ENCODE measurements at places on chromosomes 2 and 18.

DNA sequence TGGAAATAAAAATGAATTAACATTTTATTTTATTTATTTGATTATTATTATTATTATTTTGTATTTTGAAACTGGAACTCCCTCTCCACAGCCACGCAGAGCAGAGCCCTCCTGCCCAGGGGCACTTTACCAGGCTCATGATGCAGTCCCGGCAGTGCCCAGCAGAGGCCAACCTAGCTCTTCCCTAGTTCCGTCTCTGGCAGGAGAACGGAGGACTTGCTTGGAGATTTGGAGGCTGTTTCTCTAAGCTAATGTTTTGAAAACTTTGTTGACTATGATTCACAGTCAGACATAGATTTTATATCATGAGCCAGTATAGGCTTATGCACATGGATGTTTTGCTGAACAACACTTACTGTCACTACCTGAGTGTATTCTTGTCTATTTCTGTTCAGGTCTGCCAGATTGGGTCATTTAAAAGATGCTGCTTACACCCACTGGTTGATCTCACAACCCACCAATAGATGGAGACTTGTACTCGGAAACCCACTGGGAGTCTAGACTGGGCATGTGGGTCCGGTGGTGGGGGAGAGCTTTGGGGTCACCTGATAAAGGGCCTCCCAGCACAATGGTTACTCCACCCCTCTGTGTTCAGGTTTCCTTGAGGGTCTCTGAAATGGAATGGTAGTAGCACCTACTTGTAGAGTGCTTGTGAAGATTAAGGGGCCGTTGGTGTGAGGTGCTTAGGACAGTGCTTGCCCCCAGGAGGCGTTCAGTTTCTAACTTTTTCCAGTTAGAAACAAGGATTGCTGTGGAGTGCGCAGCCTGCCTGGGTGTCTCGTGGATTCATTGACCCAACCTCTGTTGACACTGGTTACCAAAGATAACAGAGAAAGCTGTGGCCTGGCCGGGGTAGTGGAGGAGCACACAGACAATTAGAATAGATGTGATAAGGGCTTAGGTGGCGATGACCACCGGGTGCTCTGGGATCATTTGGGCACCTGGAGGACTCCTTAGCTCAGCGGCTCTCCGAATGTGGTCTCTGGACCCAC lies 177.3 kb downstream of the HAUS1 start:
- DNase-seq = peak; percentile 13

- no peak for DNase-seq
These were observed 305.9 kb upstream of the TMEFF2 start for GRCh38 chr2:192500550-192501200.

GRCh38 chr2:63843791-63844190 lies 2.1 kb downstream of the UGP2 start:
- no peak for DNase-seq

DNA sequence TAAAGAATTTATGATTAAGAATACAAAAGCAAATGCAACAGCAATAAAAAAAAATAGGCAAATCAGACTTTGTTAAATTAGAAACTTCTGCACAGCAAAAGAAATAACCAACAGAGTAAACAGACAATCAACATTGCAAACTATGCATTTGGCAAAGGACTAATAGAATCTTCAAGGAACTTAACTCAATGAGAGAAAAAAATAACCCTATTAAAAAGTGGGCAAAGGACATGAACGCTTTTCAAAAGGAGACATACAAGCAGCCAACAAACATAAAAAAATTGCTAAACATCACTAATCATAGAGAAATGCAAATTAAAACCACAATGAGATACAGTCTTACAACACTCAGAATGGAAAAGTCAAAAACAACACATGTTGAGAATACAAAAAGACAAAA lies 166.0 kb upstream of the DSEL start:
- DNase-seq = no peak

GRCh38 chr2:11896386-11896785 lies 150.0 kb downstream of the LPIN1 start:
- no peak for DNase-seq

DNA sequence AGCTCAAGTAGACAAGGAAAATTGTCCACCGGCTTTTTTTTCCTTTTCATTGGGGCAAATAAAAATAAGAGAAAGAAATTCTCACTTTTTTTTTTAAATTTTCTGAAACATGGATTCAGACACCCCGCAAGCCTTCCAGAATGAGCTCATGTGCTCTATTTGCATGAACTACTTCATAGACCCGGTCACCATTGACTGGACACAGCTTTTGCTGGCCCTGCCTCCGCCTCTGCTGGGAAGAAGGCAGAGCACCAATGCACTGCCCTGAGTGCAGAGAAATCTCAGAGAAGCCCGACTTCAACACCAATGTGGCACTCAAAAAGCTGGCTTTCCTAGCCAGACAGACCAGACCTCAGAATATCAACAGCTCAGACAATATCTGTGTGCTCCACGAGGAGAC lies 30.2 kb upstream of the TRIM43B start:
- no peak for DNase-seq

DNA sequence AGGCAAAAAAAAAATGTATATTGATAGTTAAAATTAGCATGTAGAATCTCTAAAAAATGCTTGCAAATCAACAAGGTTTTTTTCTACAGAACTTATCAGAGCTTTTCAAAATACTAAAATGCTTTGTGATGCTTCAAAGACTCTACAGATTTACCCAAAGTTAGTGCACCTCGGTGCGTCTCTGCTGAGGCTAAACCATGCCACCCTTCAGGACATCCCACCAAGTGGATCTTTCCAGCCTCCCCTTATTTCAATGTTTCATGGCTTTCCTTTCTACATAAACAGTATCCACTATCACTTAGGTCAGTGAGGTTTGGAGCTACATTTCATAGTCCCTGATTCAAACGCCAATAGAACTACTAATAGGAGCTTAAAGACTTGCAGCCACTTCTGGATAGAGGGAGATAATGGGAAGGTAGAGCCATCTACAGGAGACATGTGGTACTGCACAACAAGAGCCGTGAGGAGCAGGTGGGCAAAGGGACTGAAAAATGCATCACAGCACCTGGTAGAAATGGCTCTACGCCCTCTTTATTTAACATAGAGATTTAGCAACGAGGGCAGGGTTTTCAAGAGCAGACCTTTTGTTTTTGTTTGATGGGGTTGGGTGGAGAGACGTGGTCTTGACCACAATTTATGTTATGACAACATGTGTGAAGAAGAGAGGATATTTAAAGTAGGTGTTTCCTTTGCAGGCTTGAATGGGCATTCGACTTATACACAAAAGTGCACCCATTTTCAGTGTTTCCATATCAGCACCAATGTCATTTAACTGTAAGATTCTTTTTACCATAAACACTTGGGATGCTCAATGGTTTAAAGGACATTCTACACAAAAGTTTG lies 56.1 kb upstream of the SLC35G4 start:
- DNase-seq = no peak

- peak; percentile 20 for DNase-seq
These were observed 163.5 kb upstream of the CXCR4 start for GRCh38 chr2:136281281-136282114.

DNA sequence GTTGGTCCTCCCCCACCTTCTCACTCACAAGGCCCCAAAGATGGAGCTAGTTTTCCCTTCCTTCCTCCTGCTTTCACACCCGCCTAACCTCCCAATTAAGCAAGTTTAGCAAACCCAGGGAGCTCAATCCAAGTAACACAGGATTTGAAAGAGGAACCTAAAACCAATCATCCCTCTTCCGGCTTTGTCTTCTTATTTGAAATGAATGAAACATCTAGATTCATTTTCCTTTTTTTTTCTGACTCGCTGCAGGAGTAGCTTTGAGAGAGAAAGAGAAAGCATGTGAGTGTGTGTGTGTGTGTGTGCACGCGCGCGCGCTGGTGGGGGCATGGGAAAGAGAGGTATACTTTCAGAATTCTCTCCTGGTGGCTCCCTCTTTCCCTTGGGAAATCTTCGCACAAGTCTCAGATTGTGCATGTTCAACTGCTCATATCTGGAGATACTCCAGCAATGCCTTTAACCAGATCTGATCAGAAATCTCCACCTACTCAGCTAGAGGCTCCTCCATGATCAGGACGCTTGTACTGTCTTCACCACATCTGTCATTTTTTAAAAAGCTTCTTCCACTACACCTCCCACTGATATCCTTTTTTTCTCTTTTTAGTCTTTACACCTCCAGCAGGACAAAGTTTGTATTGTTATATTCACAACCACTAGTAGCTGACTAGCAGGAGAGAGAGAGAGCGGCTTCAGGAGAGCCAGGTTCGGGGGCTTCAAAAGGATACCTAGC lies 1.7 kb downstream of the SLC8A1 start:
- no peak for DNase-seq

DNA sequence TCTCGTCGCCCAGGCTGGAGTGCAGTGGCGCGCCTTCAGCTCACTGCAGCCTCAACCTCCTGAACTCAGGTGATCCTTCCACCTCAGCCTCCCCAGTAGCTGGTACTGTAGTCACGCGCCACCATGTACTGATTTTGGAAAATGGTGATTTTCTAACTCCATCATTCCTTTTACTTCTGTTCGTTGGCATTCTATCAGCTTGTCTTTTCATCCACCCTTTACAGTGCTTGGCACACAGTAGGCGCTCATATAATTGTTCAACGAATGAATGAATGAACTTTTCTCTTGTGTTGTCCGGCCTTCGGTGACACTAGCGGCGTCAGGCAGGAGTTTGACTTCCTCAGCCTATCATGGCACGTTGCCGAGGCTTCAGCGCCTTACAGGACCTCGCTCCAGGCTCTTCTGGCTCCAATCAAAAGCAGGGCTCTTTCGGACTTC lies 373 bp upstream of the MTHFD2 start:
- DNase-seq = no peak

- no peak for DNase-seq
These were observed 7.3 kb downstream of the IER3IP1 start for GRCh38 chr18:47168913-47169312.

- no peak for DNase-seq
These were observed 59.7 kb downstream of the RHBDD1 start for GRCh38 chr2:226895579-226895978.

DNA sequence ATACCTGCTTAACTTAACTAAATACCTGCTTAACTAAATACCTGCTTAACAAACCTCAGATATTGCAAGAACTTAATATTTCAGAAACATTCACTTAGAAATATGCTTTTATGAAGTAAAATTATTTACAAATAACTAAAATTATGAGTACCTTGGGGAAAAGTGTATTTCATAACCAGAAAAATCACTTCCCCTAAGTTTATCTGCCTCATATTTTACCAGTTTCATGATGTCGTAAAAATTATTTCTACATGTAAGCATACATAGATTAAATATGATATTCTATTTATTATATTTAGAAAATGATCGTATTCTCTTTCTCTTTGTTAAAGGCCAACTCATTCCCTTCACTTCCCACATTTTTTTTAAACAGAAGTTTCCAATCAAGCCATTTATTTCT lies 41.5 kb upstream of the DSC1 start:
- no peak for DNase-seq

DNA sequence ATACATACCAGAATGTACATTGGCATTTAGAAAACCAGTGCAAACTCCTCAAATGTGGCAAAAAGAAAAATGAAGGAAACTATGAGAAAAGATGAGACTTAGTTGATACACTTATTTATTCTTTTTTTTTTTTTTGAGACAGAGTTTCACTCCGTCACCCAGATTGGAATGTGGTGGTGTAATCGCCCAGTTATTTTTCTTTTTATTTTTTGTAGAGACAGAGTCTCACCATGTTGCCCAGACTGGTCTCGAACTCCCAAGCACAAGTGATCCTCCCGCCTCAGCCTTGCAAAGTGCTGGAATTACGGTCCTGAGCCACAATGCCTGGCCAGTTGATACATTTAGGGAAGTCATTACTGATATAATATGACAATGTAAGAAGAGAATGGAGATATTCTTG lies 274.2 kb upstream of the LRATD1 start:
- DNase-seq = no peak

GRCh38 chr2:231250146-231250545 lies 51.7 kb downstream of the ARMC9 start:
- DNase-seq = no peak

DNA sequence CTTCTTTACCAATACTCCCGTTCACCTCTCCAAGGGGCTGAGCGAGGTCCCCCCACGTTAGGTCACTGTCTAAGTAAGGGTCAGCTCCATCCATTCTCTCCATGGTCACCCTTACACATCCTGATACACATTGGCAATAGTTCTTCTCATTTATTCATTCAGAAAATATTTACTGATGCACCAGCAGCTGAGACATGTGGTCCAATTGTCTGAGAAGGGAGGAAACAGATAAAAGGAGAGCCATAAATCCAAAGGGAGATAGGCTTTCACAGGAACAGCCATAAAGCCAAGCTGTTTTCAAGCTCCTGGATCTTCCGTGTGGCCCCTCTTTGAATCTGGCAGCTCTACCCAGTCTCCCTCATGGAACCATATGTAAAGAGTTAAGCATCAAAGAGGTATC lies 121.2 kb downstream of the TXNL1 start:
- no peak for DNase-seq

DNA sequence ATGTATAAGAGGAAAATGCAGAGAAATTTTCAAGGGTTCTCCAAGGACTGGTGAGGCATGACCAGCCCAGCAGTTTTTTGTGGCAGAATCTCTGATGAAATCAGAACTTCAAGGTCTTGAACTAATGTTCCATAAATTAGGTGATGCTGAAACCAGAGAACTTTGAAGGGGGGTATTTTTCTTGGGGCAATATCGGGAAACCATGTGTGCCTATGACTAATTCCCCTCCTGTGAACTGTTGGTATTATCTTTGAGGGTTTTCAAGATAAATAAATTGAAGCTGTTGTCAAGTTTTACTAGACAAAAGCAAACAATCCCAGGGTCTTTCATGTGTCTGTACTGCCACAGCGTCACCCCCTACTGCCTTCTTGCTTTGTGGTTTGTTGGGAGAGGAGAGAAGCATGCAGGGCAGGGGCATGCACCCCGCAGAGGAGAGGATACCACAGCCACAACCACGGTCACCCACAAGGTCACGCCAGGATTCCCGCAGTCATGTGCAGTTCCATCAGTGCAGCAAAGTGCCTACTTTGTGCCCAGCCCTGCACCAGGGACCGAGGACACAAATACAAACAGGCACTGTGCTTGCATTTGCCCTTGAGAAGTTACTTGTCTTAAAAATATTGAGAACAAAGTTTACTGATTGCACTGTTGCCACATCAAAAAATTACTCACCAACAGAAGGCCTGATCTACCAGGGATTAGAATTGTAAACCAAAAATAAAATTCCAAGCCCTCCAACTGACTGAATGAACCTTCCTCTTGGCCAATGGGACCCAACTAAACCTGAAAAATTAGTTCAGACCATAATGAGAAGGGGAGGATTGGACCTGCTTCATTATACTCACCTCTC lies 413.3 kb upstream of the TRIB2 start:
- no peak for DNase-seq

GRCh38 chr2:232971744-232972143 lies 41.3 kb downstream of the NGEF start:
- DNase-seq = no peak

DNA sequence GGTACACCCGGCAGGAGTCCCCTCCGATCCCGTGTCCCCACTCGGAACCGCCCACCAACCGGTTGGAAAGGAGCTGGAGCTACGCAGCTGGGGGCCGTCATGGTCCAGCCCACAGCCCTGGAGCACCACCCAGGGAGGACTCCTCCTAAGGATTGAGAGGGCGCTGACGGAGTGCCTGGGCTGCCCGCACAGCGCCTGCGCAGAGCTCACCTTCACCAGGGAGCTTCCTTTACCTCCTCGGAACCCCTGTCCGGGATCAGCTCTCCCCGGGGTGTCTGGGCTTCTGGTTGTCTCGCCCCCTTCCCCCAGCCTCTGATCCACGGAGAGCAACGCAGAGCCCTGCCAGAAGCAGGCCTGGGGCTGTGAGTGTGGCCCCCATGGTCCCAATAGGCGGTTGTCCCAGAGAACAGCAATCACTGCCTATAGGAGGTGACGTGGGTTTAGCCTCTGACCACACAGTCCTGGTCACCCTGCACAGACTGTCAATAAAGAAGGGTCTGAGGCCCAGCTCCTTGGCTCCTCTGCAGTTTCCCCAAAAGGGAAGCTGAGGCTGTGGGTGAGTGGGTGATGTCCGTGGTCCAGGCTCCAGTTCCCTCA lies 14.6 kb downstream of the ALPG start:
- DNase-seq = no peak
